ENCODE measurements at places on chromosomes 3 and 15.

GRCh38 chr3:111720681-111721380, 125.7 kb upstream of the ZBED2 start:
- DNase-seq, result no peak

DNA sequence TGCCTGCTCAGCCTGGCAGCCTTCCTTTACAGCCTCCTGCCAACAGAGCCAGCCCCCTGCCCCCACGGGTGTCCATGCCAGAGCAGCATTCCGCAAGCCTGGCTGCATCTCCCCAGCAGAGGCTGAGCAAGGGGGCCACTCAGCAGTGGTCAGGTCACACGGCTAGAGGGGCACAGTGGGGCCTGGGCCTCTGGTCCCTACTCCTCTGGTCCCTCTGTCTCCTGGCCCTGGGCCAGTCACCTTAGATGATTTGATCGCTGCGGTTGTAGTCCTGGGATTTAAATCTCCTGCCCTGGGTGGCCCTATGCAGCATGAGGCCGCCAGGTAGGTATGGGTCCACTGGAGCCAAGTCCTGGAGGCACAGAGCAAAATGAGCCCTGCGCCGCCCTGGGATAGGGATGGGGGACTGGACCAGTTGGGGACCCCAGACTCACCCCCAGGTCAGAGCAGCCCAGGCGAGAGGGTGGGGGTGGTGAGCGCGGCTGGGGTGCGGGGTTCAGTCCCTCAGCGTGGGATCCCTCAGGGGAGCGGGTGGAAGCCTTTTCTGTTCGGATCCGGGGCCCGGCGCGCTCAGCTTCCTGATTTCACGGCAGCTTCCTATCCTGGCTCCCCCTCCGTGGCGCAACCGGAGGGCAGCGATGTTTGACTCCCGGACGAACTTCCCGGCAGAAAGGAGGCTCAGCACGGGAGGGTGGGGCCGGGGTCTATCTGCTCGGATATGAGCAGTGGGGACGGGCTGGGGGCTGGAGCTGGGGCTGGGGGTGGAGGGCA, at the start of gene ZBTB47:
TSS of gene ZBTB47 (plus strand) at position 138 of the 771 bp plus-strand sequence. CDS start 4,659 bp downstream, outside the sequence.
- DNase-seq, result no peak

DNA sequence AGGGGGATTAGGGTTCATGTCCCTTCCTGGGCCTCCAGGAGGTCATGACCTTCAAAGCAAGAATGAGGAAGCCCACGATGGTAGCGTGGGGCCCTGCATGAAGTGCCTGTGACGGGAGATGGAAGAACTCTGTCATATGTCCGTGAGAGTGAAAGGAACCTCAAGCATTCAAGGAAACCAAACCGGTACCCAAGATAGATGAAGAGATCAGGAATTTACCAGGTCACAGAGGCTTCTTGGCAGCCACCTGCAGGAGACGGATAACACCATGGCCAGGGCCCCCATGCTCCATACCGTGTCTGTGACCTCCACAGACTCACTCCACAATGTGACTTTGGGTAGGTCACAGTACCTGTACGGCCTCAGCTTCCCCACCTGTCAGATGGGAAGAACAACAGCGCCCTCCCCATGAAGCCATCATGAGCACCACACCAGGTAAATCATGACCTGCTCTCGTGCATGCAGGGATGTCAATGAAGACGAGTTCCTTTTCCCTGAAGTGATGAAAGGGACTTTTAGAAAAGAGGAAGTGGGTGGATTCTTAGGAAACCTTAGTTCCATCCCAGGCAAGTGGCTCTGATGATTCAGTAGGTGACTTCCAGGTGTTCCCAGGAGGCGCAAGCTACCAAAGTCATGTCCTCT, 23.3 kb upstream of the CYP11A1 start:
- no peak for DNase-seq

GRCh38 chr3:136070953-136071949, 105.7 kb downstream of the PPP2R3A start:
- no peak for DNase-seq

GRCh38 chr15:40412095-40412759, 6.6 kb downstream of the IVD start:
- DNase-seq, result no peak

- no peak for DNase-seq
Measured at GRCh38 chr15:70509282-70509662, 254.1 kb downstream of the UACA start.

GRCh38 chr3:192804502-192804901, 77.2 kb upstream of the FGF12 start:
- DNase-seq, result no peak

DNA sequence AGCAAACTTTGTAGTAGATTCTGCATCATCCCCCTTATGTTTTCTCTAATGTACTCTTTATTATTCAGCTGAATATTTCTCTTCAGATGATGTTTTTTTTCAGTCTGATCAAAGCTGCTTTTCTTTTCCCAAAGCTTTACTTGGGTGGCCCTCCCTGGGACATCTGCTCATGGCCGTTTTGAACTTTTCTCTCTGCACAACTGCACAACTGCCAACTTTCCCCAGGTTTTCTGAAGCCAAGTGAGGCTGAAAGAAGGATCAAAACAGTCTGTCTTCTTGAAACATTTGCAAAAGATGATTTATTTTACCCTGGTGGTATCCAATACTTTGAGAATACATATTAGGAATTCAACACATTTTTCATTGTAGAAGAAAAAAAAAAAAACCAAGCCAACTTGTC, 43.0 kb downstream of the GASK1A start:
- no peak for DNase-seq

DNA sequence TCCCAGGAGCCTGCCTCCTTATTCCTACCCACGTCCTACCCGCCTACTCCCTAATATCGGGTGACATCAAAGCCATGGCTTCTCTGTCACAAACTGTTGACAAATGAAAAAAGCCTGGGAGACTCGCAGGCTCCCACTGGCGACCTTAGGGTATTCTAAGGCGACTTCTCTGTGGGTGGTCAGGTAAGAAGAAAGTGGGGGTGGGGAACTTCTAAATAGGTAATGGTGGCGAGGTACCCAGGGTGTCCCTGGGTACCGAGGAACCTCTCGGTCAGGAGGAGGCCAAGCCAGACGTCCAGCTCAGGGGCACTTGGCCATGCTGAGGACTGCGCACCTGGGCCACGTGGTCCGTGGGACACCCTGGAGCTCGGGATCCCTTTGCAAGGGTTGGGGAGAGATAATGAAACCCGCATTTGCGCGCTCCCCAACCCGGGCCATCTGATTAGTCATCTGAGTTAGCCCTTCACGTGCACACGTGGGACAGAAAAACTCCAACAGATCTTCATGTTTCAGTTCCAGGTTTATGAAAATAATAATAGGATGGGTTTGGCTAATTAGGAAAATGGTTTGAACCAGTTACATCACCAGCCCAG, 78.2 kb downstream of the NR2F2 start:
- DNase-seq, result no peak

DNA sequence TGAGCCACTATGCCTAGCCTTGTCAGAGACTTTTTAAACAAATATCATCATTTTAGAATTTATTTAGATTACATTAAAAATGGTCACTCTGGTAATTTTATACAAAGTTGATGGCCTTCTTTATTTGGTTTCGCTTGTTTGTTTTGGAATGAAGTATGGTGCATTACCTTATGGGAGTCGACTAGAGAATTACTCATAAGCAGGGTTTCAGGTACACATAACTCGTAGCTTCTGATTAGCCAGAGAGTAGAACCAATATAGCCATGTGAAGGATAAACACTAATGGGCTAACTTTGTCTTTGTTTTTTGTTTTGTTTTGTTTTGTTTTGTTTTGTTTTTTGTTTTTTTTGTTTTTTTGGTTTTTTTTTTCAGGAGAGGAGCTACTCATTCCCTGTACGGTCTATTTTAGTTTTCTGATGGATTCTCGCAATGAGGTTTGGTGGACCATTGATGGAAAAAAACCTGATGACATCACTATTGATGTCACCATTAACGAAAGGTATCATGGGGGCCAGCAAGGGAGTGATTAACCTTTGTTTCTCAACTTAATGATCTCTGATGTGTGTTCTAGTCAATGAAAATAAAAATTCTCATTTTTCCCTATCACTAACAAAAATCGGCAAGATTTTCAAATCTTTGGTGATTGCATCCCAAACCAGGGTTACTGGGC, 113.2 kb downstream of the IL1RAP start:
- DNase-seq, result no peak

DNA sequence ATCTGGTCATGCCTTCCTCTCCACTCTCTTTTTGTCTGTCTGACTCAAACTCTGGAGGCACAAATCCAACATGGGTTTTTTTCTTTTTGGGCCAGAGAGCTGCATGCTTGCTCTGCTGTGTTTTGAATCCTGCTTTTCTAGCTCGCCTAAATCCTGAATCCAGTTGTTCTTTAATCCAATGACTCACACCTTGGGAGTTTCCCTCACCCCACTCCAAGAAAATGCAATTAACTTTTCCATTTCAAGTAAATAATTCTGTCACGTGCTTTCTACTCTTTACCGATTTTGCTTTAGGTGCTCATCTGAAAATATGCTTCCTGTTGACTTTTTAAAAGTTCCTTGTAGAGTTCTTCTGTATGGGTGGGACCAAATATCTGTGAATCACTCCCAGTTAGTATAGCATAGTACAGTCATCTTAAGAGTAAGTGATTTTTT, 47.6 kb downstream of the SLMAP start:
- DNase-seq, result no peak

- no peak for DNase-seq
Measured at GRCh38 chr3:51388286-51389029, 2.6 kb upstream of the RBM15B start.

- DNase-seq, result no peak
Measured at GRCh38 chr3:155409336-155409735, 115.9 kb upstream of the STRIT1 start.

DNA sequence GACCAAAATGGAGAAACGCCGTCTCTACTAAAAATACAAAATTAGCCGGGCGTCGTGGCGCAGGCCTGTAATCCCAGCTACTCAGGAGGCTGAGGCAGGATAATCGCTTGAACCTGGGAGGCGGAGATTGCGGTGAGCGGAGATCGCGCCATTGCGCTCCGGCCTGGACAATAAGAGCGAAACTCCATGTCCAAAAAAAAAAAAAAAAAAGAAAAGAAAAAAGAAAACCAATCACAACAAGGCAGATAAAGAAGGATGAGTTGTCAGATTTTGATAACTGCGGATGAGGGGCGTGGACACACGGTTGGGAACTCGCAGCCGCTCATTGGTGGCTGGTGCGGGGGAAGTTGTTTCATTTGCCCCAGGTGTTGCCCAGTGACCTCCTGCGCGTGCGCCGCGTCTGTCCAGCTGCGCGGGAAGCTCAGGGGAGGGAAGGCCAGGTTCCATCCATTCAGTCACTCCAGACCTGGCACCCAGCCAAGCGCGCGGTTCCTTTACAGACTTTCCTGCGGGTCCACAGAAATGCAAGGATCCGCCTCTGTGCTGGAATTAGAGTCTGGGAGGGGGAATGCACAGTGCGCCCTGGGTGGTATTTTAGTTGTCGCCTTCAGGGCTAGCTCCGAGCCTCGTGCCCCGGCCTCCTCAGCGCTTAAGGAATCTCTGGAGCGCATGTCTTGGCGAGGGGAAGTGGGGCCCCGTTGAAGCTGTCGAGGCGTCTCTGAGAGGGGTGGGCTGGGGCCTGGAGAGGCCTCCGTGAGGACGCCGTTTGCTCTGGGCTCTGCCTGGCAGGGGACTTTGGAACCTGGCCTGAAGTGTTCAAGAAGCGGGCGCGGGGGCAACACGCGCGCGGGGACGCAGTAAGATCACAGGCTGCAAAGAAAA, 708 bp upstream of the GCHFR start:
- DNase-seq, result no peak

GRCh38 chr3:194587438-194587931, 45.7 kb downstream of the TMEM44 start:
- DNase-seq, result no peak
